Aorta (tissue), 5 donors: ENCODE measurements at places on chromosomes 2 and 18.

- H3K27me3 ChIP-seq: no peaks in the 10 kb centered on the region
- DNase-seq: no peak
- peaks cover 2% of the 10 kb centered on the region for H3K36me3 ChIP-seq
- H3K27ac ChIP-seq: no peak overlapping the region
These were observed 50.4 kb downstream of the PTPN4 start for GRCh38 chr2:119810049-119810630.

GRCh38 chr2:151544449-151544848 lies 134.7 kb downstream of the RIF1 start:
- H3K27ac ChIP-seq: no peak overlapping the region
- no peak for DNase-seq
- no peak overlapping the region for H3K4me3 ChIP-seq

DNA sequence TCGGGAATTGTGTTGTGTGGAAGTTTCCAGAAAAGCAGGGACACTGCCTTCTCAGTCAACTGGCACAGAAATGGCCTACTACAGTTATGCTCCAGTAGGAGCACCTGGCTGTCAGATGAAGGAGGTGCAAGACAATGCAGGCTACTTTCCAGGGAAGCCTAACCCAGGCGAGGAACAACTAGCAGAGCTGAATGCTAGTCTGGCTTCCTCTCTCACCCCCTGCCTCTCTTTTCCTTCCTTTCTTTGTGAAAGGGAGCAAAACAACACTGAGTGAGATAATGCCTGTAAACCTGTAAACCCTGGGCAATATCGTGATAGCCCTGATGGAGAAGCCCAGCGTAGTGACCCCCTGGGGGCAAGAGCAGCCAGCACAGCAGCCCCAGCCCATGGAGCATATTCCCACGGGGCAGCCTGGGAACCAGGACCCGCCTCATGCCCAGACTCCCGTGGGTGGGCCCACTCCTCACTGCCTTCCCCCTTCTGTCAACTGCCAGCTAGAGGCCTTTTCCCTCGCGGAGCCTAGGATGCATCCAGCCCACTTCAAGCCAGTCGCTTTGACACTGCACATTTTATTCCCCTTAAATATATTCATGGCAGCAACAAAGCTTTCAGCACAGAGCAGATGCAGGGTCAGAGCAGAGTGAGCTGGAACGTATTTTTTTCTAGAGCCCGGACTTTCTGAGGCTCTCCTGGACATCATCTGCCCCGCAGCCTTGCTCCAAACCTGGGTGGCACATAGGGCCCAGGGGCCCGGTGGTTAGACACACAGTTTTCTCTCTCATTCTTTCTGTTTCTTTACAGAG lies 77.0 kb downstream of the PDCL3 start:
- no peak for DNase-seq
- no peaks in the 10 kb centered on the region for H3K4me1 ChIP-seq
- H3K27ac ChIP-seq: no peak overlapping the region
- no peaks in the 10 kb centered on the region for H3K36me3 ChIP-seq

DNA sequence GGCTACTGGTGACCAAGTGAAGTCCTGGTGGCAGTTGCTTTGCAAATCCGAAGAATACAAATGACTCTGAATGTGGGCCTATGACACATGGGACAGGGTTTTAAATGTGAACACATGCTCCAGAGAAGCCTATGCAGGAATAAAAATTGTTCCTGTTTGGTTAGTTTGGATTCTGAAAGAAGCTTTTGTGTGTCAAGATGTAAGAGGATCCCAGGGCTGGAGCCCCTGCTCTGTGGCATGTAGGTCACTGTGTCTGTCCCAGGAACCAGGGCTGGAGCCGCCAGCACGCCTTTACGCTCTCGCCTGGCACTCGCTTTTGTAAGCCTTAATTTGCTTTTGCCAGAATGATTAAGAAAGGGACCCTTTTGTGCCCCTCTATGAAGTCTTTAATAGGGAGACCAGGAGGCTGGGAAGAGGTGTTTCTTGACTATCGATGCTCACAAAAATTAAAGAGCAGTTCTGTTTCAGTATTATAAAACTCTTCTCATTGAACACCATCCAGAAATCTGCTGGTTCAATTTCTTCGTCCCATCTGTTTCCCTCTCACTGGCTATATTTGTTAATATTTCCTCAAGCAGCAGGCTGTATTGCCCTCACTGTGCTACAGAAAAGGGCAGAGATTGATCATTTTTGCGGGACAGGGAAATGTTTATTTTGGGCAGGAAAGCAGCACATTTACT lies 532.7 kb upstream of the POU3F3 start:
- no peak overlapping the region for H3K4me3 ChIP-seq
- H3K27ac ChIP-seq: no peak overlapping the region
- H3K36me3 ChIP-seq: no peaks in the 10 kb centered on the region
- no peaks in the 10 kb centered on the region for H3K4me1 ChIP-seq
- DNase-seq: no peak
- H3K27me3 ChIP-seq: no peaks in the 10 kb centered on the region

DNA sequence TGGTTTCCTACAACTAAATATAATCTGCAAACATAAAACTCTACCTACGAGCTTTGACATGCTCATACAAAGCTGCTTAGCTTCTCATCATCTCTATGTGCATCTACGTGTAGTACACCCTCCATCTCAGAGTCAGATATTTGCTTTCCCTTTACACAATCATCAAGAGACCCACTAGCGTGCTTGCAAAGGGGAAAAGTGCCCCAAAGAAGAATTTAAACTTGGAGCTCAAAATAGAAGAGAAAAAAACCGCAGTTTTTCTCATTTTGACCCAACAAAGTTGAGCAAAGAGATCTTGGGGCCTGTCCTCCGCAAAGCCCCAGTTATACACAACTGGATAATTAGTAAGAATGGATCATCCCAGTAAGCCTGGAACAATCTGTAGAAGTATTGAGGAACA lies 104.1 kb downstream of the PAX3 start:
- H3K36me3 ChIP-seq: no peaks in the 10 kb centered on the region
- no peak overlapping the region for H3K4me3 ChIP-seq
- DNase-seq: no peak
- no peaks in the 10 kb centered on the region for H3K27me3 ChIP-seq
- no peak overlapping the region for H3K27ac ChIP-seq
